Fibroblast of skin of right biceps (primary cell): ENCODE measurements at places on chromosomes 16 and 17.

DNA sequence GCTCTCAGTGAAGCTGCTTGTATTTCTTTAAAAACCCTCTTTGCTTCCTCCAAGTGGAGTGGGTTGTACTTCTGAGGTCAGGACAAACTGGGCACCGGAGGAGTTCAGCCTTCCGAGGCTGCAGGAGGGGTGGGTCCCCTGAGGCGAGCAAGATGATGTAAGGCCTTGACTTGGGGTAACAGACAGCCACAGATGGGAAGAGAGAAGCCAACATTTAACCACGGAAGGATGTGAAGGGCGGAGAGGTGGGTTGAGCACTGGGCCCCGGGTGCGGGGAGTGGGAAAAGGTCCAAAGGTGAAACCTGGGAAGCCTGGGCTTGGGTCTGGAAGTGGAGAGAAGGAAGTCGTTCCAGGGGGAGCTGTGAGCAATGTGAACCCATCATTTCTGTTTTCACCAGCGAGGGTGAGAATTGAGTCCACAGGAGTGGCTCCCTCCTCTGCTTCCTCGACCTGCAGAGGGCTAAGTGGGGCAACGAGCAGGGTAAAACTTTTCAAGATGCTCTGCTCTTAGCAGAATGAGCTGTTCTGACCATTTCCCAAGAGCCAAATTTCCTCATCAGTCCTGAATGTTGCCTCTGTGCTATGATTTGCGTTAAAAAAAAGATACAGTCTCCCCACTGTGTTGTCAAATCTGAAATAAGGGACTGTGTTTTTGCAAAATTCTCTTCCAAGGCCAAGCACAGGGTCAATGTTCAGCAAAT, 137.7 kb upstream of the CRHR1 start:
- DNase-seq = no peak

DNA sequence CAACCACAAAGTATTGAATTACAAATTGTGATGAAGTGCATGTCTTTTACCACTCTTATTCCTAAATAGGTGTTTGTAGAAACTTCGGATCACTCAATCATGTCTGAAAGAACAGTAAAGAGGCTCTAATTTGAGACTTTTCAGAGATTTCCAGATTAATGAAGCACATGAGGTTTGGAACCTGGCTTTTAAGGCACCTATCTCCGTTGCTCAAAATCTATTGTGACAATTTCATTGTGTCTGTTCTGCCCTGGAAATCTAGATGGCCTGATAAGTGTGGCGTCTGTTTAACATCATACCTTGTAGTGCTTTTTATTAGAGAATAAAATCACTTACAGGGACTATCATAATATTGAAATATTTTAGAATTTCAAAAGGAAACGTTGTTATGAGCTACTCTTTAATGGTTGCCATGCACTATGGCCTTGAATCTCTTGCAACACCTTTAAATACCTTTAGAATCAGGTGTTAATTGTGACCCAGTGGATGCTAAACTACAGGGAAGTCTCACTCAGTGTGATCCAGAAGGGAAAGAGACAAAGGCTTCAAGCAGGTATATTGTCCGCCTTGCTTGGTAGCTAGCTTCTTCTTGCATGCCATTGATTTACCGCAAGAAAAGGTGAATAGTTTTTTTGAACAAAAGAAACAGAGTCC, 210.3 kb downstream of the CNTNAP4 start:
- no peak for DNase-seq

DNA sequence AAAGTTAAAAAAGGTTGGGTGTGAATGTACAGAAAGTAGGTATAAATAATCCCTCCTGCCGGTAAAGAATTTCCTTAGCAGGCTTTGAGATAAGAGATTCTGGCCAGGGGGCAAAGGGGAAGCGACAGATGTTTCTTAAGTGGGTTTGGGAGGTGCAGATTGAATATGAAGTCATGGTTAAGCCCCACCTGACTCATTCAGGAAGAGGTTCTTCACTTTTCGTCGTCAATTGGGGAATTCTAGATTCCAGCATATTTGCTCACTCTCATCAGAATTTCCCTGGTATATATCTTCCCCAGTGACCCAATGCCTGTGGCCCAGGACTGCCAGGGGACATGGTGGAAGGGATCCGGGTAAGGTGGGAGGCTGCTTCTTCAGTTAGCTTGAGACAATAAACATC, 127.8 kb downstream of the CPPED1 start:
- DNase-seq = peak; percentile 76

DNA sequence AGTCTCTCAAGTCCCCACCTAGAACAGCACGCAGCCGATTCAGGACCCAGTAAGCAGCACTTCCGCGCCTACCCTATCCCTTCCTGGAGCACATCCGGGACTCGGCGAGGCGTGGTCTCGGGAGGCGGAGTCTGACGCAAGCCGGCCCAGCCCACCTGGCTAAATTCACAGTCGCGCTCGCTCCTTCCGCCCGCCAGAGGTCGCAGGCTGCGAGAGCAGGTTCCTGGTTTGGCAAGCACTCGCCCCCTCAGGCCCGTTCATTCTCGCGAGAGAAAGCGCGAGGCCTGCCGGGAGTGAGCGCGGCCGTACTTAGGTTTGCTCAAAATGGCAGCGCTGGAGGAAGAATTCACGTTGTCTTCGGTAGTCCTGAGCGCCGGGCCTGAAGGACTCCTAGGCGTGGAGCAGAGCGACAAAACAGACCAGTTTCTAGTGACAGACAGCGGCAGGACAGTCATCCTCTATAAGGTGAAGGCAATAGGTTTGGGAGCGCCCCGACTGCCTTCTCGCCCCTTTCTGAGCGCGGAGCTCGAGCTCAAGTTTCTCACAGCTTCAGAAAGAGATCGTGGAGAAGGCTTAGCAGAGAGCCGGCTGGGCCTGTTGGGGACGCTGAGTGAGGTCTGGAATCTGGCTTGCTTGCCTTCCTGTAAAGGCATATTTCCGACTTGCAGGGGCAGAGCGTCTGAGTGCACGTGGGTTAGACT, at the start of gene NOL11:
TSS of gene NOL11 (plus strand) at position 313 of the 701 bp plus-strand sequence. CDS start at position 325, 12 bp downstream.
- DNase-seq = peak; percentile 98

DNA sequence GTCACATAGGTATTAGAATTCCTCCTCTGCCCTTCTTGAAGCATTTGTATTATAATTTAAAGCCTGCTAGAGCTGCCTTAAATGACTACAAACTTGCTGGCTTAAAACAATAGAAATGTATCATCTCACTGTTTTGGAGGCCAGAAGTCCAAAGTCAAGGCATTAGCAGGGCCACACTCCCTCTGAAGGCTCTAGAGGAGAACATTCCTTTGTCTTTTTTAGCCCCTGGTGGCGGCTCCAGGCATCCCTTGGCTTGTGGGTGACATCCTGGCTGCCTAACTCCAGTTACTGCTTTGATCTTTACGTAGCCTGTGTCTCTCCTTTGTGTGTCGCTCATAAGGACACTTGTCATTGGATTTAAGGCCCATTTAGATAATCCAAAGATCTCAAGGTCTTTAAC, 186.6 kb upstream of the SALL1 start:
- no peak for DNase-seq

DNA sequence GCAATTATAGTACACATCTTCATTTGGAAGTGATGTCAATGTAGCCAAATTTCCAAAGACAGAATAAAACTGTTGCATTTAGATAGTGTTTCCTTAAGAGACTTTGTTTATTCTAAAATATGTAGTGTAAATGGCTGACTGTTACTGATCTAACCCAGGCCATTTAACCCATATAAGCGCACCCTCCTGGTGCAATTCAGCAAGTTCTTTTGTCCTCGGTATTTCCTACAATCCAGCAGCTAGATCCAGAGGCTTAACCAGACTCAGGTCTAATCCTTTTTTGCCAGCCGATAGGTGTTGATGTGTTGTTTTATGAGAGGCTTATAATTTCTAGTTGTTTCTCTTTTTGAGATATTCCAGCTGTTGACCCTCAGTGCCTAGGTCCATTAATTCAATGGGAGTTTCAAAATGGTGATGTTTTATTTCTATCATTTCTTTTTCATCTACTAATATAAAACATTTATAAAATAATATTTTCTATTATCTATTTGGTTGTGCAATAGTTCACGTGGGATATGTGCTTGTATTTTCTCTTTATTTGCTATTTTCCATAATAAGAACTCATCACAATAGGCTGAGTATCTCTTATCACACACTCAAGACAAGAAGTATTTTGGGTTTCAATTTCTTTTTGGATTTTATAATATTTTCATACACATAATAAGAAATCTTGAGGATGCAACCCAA, 14.5 kb downstream of the ABCA9 start:
- DNase-seq = no peak

DNA sequence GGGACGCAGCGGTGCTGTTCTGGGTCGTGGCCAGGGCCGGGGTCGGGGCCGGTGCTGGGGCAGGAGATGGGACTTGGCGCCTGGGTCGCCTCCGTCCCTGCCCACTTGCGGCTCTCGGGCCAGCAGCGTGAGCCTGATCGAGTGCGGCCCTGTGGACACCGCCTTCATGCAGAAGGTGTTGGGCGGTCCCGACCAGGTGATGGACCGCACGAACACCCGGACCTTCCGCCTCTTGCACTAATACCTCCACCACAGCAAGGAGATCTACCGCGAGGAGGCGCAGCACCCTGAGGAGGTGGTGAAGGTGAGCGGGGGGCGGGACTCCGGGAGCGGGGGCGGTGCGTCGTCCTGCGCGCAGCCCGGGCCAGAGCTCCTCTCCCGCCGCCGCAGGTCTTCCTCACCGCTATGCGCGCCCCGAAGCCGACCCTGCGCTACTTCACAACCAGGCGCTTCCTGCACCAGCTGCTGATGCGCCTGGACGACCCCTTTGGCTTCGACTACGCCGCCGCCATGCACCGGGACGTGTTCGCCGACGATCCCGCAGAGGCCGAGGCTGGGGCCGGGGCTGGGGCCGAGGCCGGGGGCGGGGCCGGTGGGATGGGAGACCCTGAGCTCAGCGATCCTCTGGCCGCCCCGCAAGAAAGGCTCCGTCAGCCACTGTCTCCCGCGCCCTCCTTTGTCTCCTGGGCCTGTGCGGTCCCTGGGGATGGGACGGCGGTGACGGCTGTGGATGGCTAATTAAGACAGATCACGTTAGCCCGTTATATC, 4.5 kb upstream of the HSD17B1 start:
- DNase-seq = peak; percentile 59

DNA sequence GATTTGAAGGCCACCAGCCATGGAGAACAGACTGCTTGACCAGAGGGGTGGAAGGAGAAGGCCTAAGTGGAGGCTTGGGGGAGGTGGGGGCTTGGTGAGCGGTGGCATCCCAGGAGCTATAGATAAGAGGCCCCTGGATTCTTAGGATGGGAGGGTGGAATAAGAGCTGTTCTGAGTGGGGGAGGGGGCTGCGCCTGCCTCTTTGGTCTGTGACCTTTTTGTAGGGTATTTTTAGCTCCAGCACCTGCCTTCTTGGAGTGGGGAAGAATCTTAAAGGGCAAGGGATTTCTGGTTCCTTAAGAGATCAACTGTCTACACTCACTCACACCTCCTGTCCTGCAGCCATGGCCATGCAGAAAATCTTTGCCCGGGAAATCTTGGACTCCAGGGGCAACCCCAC, 567 bp downstream of the ENO3 start:
- no peak for DNase-seq

DNA sequence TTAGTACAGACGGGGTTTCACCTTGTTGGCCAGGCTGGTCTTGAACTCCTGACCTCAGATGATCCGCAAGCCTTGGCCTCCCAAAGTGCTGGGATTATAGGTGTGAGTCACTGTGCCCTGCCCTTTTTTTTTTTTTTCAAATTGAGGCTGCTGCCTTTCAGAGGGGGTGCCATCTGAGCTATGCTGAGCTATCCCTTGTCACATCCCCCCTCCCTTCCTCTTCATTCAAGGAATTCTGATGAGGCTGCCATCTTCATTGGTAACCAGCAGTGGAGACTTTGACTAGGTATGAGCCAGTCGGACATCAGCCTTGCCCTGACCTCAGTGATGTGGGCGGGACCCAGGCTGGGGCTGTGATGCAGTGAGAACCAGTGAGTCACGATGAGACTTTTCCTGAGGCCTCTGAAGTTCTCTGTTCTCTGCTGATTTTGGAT, 24.4 kb upstream of the GPT2 start:
- peak; percentile 86 for DNase-seq

DNA sequence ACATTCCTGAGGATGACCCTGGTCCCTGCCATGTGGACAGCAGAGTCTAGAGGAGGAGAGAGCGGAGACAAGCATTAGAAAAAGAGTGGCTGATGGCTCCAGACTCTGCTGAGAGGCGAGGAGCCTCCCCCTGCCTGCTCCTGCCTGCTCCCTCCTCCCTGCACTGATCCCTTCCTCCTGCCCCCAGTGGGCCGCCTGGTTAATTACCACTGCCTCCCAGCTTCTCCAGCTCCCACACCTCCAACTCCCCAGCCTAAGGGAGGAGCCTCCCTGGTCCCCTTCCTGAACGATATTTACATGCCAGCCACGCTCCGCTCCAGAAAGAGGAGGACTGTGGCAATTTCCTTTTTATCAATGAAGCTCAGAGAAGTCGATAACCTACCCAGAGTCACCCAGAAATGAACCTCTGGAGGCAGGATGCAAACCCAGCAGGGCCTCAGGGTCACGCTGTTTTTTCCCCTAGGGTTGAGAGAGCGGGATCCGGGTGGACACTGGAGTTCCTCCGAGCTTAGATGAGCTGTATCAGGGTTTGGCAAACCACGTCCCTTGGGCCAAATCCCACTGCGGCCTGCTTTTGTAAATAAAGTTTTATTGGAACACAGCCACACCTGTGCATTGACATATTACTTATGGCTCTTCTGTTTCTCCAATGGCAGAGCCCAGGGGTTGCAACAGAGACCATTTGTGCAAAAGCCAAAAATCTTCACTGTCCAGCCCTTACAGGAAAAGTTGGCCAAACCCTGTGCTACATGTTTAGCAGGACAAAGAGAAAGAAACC, 27.1 kb upstream of the JPH3 start:
- no peak for DNase-seq

DNA sequence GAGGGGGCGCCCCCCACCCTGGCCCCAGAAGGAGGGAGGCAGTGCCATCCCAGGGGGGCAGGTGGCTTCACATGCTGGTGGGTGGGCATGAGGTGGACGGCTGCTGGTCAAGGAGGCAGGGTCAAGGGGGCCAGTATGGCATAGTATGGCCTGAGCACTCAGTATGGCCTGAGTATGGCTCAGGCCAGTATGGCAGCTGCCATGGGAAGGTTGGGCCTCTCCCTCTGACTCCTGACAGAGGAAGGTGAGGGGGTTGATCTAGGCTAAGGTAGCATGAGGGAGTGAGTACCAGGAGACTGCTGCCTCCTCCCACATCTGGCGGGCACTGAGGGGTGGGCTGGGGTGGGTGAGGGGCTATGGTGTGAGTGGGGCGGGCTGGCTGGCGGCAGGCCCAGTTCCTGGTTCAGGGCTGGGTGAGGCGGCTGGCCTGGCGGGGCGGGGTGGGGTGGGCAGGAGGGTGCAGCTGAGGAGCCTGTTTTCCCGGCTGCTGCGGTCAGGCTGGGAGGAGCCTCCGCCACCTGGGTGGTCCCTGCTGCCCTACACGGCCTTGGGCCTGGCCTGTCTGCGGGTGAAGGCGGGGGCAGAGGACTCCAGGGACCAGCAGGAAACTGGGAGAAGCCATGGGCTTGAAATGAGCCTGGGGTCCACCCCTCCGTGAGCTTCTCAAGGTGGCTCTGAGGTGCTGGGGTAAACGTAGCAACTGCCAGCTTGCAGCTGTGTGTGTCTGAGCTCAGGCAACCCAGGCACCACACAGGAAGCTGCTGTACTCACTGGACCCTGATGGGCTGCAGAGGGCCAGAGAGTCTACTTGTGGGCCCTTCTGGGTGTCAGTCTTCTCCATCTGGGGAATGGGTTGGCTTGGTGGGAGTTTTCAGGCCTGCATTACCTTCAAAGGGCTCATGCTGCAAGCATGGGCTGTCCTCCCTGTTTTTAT, 57.0 kb downstream of the RAI1 start:
- DNase-seq = no peak
